ENCODE measurements at places on chromosomes 11 and 22.
A peak's percentile ranks its signal among the peaks of the same experiment; 100 is the strongest.

GRCh38 chr11:19724765-19725164, 12.1 kb downstream of the NAV2 start:
- no peak for DNase-seq

- DNase-seq, result no peak
These were observed 24.6 kb upstream of the WNT7B start for GRCh38 chr22:46001426-46002106.

DNA sequence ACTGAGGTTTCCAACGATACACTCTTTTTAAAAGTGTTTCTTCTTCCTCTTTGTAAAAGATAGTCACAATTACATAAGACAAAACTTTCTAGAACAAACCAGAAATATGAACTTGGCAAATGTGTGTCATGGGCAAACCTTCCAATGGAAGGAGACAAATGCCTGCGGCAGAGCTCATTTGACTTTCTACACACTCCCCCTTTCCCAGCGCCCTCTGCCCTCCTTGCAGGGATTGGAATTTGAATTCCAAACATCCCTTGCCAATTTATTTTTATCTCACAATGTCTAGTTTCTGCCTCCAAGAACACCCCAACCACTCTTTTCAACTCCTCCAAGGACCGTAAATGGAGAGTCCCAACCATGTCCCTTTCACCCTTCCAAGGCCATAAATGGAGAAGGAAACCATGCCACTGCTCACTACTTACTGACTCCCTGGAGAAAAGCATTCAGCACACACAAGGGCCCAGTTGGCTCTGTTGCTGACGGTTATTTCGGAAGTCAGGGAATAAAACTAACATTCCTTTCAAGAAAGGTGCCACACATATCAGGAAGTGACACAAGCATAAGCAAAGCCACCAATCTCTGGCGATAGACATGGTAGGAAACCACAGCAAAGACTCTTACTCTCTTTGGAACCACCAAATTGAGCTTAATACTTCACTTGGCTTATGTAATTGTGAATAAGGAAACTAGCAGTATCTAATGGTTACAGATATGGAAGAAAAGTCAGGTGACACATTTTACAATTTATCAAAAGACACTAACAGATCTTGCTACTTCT, 15.0 kb upstream of the ESAM start:
- DNase-seq, result no peak

DNA sequence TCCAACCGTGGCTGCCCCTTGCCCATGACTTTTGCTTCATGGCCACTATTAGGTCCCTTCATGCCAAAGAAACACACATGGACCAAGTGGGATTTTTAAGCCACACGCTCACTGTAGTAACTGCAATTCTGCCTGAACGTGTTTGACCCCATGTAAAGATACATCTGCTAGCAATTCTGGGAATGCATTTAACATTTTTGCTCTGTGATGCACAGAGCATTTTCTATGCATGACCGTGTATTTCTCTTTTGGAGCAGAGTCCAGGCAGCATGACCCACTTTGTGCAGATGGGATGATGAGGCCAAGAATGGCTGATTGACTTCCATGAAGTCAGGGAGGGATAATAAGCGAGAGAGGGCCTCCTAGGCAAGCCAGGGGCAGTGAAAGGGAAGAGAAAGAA, 108.5 kb downstream of the TP53I11 start:
- DNase-seq, result no peak

GRCh38 chr22:30923168-30923900, 45.2 kb downstream of the MORC2 start:
- DNase-seq, result no peak

DNA sequence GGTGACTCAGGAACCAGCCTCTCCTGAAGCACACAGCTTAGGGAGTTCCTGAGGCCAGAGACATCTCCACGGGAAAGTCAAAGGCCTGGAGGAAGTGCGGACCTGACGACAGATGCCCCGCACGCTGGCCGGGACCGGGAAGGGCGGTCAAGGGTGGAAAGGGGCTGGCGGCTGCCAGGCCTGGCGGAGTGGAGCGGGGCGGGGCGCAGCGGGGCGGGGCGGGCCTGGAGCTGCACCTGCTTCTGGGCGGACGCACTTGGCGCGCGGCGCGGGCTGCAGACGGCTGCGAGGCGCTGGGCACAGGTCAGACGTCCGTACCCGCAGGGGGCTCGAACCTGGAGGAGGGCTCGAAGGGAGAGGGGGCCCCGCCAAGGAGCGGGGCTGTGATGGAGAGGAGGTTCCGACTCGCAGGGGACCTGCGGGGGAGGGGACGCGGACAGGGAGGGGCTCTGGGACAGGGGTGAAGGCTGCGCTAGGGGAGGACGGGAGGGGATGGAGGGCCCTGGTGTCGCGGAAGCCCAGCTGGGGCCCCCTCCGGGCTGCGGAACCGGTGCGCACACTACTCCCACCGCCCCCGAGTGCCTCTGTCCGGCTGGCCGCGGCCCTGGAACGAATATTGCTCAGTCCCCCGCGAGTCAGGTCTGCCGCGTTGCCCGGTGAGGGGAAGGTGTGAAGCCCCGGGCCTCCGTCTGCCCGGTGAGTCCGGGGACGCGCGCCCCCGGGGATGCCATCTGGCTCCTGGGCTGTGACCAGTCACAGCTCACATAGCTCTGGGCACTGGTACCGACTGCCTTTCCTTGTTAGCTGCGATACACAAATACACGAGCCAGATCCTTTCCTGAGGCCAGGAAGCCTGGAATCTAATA, at the start of gene TMEM45B:
TSS of gene TMEM45B (plus strand) at position 253 of the 866 bp plus-strand sequence. CDS start 36,635 bp downstream, outside the sequence.
- DNase-seq, result peak; percentile 45

DNA sequence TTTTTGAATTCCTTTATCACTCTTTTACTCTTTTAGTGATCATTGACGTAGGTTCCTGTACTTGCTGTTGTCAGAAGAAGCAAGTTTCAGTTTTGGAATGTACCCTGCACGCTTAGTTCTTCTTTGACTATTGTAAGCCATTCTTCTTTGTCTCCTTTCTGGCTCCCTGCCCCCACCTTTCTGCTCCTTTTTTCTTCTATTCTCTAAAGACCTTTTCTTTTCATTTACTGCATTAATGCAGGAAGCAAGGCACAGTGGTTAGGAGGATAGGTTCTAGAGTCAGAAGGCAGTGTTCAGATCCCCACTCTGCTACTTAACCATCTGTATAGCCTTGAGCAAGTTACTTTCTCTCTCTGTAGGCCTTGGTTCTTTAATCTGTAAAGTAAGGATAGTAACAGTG, 33.7 kb upstream of the RAG2 start:
- DNase-seq, result no peak

DNA sequence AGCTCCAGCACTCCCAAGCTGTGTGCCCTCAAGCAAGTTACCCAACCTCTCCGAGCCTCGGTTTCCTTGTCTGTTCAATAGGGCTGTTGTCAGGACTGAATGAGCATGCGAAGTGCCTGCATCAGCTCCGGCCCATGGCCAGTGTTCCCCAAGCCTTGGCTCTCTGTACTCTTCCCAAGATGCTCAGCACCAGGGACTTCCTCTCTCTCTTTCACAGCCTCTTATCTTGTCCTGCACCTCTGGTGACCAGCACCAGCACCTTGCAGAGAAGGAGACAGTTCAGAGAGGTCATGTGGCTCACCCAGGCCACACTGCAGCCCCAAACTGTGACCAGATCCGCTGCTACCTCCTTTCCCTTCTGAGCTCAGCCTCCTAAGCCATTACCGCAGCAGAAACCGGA, 120.3 kb upstream of the ANO1 start:
- DNase-seq, result no peak

DNA sequence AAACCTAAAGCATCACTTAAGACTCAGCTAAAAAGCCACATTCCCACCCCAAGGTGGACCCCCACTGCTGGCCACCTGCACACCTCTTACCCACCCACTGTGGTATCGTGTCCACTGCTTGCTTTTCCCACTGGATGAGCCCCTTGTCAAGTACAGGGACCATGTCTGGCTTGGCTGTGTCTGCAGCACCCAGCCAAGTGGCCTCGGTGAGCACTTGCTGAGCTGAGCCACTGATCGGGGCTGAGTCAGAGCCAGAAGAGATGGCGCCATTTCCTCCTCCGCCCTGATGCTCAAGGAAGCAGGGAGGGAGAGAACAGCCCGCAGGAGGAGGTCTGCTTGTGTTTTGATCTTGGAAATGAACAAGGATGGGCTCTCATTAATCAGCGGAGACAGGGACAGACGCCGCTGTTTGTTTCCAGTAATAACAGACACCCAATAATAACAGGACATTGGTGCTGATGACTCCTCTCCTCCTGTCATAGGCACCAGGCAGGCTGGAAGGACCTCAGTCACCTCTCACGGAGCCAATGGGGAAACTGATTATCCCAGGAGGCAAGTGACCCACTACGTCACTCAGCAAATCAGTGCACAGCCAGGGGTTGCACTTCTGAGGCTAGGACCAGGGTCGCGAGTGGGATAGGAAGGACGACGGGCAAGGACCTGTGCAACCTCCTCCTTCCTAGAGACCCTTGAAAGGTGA, 85.2 kb upstream of the RTL6 start:
- no peak for DNase-seq

DNA sequence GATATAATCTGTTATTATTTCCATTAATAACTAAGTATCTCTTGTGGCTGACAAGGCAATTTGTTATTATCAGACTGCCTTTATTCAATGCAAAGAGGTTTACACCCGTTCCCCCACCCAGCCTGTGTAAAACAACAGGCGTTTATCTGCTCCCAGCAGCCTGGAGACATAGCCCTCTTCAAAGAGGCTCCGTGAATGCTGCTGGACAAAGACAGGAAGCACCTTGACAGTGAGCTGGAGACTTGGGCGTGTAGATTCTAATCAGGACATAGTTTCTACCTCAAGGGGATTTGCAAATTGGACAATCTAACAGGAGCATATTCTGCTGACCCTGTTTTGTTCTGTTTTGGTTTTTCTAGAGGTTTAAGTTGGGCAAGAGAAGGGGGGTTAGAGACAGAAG, 733.0 kb upstream of the KIRREL3 start:
- no peak for DNase-seq

GRCh38 chr11:10653946-10654810, 39.4 kb downstream of the IRAG1 start:
- peak; percentile 18 for DNase-seq

- no peak for DNase-seq
These were observed 1.9 kb downstream of the CLTCL1 start for GRCh38 chr22:19289475-19290161.

DNA sequence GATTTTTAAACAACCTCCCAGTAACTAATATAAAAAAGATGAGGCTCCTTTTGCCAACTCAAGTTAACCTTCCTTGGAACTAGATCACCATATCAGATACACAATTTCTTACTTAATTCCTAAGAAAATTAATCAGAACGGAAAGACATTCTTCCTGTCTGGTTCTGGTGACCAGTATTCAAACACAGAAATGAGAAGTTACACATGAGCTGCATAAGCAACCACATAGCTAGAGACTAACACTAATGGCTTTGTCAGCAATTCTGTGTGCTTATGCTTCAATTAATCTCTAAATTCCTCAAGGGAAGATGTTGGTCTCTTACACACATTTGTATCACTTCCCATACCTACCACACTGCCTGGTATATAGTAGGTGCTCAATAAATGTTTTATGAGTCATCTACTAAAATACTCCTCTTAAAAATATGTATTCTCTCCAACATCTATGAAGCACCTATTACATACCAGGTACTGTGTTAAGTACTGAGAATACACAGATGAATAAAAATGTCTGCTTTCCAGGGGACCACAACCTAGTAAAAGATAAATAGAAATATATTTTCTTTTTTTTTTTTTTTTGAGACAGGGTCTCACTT, 54.5 kb downstream of the GAB2 start:
- DNase-seq, result no peak

Measured in stimulated activated CD4-positive, alpha-beta T cell treated with anti-CD3 and anti-CD28 coated beads, Interleukin-4, amount 100 ng/mL, for 4 hours (primary cell).